ENCODE measurements at places on chromosomes 2 and 18.
A peak's percentile ranks its signal among the peaks of the same experiment; 100 is the strongest.

- DNase-seq: peak; percentile 43
These were observed 1.6 kb downstream of the CRIM1 start for GRCh38 chr2:36356990-36357846.

DNA sequence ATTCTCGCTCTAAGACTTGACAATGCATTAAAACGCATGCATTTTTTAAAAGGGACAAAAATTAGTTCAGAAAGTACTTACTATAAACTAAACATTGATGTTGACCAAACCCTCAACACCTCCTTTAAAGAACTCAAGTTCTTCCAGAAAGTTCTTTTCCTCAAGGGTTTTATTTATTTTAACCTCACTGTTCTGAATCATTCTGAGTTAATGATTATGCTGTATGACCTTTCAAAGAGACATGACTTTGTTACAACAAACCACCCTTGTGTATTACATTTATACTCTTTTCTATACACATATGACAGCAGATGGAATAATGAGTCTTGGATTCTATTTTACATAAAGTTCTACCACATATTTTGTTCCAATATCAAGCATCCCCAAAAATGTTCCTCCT is 139.8 kb upstream of the CCDC150 start:
- DNase-seq: no peak

DNA sequence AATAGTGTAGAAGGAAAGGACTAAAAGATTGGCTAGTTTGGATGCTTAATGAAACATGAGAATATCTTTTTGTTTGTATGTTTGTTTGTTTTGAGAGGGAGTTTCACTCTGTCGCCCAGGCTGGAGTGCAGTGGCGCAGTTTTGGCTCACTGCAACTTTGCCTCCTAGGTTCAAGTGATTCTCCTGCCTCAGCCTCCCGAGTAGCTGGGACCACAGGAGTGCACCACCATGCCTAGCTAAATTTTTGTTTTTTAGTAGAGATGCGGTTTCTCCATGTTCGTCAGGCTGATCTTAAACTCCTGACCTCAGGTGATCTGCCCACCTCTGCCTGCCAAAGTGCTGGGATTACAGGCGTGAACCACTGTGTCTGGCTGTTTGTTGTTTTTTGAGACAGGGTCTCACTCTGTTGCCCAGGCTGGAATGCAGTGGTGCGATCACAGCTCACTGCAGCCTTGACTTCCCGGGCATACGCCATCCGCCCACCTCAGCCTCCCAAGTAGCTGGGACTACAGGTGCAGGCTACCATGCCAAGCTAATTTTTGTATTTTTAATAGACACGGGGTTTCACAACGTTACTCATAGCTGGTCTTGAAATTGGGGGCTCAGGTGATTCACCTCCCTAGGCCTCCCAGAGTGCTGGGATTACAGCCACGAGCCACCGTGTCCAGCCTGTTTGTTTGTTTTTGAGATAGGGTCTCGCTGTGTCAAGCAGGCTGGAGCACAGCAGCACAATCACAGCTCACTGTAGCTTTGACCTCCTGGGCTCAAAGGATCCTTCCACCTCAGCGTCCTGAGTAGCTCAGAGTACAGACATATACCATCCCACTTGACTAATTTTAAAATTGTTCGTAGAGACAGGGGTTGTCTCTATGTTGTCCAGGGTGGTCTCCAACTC is 209.2 kb downstream of the MYCN start:
- no peak for DNase-seq

GRCh38 chr2:48933828-48934497 is 178.4 kb upstream of the LHCGR start:
- no peak for DNase-seq

DNA sequence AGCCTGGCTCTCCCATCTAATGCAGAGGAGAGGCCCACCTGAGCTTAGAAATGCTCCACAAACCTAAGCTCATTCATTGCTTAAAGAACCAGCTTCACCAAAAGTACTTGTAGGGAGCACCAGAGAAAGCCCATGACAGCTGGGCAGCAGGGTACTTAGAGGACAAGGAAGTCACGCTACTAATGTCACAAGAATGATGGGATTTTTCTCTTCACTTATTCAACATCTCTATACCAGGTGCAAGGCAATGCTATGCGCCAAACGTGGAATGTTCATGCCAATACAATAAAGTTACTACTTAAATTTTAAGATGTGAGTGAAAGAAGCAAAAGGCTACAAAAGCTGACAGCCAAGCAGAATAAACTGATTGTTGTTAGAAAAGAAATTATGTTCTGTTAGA is 36.0 kb downstream of the LONRF2 start:
- no peak for DNase-seq

DNA sequence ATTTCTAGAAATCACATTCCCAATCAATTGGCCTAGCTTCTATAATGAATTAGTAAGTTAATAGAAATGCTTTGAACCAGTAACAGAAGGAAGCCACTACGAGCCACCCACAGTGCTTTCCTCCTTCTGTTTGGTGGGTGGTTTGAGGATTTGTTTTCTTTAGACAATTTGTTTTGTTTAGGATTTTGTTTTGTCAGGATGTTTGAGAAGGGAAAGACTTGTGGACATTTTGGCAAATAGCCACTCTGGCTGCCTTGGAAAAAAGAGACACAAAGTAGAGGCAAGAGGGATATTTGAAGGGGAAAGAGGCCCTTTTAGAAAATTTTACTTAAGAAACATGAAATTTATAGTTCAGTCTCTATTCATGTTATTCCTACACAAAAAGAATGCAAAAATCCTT is 47.7 kb downstream of the TANK start:
- no peak for DNase-seq

DNA sequence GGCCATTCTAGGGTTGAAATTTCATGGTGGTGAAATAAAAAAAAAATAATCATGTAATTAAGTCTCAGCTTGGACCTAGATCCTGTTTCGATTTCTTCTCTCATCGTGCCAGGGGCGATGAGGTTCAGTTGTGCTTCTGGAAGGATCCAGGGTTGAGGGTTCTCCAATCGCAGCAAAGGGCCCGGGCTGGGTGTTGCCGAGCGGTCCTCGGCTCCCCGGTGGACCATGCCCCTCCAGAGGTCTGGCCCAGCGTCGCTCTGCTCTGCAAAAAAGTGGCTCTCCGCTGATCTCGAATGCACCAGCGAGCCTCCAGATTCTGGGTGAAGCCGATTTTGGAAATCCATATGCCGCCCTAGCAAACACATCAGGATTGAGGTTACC is 39.0 kb downstream of the EN1 start:
- DNase-seq: no peak

- peak; percentile 68 for DNase-seq
These were observed 475.8 kb downstream of the TXNL1 start for GRCh38 chr18:56162311-56163265.

DNA sequence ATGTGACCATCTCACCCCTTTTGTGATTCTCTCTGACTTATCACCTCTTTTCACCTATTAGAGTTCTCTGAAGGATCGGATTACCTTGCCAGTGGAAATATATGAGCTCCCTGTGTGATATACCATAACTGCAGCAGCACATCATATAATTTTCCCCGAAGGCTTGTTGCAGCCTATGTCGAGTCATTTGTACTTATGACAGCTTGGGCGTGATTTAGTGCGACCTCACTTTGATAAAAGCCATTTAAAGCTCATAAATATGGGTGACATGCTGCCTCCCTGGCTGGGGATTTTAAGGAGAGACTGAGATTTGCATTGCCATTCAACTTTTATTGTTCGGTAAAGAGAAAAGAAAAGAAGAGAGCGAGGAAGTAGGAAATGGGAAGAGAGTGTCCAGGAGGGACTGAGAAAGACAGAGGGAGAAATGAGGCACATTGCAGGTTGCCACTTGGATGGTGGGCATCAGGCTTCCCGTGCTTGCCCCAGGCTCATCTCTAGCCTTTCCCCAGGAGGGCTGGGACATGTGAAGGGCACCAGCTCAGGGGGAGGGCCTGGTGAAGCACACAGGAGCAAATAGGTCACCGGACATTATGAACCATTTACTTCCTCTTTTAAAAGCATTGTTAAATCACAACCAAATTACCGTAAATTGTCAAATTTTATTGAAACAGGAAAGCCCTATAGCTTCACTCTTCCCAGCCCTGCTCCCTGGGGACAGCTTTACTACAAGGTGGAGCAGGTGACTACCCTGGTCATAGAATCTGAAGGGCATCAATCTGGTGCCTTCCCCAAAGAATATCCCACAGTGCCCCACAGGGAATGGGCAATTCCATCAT is 161.3 kb downstream of the SETBP1 start:
- DNase-seq: no peak

DNA sequence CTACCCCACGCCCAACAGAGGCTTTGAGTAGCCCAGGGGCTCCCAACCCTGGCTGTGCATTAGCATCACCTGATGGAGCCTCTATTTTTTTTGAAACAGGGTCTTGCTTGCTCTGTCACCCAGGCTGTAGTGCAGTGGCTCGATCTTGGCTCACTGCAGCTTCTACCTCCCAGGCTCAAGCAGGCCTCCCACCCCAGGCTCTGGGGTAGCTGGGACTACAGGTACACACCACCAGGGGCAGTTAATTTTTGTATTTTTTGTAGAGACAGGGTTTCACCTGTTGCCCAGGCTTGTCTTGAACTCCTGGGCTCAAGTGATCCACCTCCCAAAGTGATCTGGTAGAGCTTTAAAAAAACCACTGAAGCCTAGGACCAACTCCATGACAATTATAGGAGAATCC is 394.8 kb upstream of the ATP5MC3 start:
- DNase-seq: no peak

- DNase-seq: no peak
These were observed 34.1 kb upstream of the CTAGE1 start for GRCh38 chr18:22451796-22452195.

DNA sequence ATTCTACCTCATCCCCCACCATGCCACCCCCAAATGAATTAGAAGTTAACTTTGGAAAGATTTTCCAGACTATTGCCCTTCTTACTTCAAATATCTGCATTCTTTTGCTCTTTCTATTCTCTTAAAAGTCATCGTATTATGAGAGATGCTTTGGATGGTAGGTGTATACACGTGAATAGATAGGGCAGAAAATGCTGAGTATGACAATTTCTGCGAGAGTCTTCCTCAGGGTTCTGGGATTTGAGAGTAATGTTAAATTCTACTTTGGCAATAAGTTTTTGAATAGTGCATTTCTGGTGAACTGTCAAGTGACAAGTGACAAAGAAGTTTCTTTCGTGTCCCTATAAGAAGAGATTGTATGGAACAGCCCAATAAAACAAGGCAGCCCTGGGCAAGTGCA is 137.6 kb upstream of the DSEL start:
- no peak for DNase-seq
